Lung (tissue), 17 donors: ENCODE measurements at places on chromosomes 12 and 14.

DNA sequence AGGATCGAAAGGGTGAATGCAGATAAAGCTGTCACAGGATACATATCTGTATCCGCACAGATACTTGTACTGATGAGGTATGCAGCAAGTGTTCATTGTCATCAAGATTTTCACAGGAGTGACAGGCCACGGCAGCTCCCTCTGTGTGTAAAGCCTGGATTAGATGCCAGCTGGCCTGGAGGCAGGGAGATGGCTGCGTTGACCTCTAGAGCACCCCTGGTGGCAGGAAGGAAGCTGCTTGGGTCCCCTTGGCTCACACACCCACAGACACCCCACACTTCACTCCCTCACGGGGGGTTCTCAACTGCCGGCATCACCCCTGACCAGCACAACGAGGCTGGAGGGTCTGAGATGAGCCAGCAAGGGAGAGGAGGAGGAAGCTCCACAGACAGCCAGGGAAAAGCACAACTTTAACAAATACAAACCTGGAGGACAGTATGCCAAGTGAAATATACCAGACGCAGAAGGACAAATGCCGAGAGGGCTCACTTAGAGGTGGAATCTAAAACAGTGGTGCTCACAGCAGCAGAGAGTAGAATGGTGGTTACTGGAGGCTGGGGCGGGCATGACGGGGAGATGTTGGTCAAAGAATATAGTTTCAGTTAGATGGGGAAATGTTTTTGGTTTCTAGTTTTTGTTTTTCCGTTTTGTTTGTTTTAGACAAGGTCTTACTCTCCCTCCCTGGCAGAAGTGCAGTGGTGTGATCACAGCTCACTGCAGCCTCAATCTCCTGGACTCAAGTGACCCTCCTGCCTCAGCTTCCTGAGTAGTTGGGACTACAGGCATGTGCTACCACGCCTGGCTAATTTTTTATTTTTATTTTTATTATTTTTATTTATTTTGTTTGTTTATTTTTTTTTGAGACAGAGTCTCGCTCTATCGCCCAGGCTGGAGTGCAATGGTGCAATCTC lies 45.7 kb downstream of the TEAD4 start:
- no peak for DNase-seq

DNA sequence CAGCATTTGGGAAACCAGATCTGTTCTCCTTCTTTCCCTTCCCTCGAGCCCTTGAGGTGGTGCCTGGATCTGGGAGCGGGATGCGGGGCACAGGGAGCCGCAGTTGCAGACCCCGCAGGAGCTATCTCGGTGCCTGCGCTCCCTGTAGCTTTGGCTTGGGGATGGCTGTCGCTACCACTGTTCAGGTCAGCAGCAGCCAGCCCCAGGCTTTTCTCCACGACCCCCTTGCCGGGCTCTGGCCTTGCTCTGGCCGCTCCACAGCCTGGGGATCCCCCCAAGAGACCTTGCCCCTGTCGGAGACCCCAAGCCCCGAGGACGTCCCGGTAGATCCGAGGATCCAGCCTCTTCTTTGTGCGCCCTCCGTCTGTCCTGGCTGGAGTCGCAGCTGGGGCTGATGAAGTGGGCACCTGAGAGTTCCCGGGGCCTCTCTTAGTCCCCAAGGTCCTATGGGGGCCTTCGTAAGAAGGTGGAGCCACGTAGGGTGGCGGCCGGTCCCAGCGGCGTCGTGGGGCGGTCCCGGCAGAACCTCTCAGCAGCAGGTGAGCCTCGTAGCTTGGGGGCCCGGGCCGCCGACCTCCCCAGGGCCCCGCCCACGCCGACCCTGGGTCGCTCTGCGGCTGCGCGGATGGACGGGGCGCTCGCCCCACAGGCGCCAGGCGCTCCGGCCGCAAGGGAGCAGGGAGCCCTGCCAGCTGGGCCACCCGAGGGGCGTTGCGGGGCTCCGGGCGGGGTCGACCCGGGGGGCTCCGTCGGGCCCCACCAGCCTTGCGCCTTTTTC lies 1.3 kb downstream of the DDN start:
- no peak for DNase-seq

GRCh38 chr12:116937640-116938039 lies 26.9 kb downstream of the FBXW8 start:
- DNase-seq, result no peak

DNA sequence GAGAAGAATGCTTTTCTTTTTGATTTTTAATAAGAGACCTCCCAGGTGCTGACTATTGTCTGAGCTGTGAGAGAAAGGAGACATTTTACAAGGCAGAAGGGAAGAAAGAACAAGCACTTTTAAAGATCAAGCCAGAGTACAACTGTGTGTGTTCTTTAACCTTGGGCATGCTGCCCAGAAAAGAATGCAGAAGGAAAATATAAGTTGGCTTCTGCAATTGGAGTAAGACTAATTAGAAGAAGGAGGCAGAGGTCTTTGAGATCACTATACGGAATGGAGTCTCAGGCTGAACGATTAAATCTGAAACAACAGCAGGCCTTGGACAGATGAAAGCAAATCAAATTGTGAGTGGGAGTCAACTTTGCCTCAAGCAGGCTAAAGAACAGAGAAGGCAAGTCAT lies 230.5 kb downstream of the ATP23 start:
- DNase-seq, result peak; percentile 89

- DNase-seq, result no peak
Observed at GRCh38 chr12:94900496-94900895, 103.0 kb downstream of the NDUFA12 start.

DNA sequence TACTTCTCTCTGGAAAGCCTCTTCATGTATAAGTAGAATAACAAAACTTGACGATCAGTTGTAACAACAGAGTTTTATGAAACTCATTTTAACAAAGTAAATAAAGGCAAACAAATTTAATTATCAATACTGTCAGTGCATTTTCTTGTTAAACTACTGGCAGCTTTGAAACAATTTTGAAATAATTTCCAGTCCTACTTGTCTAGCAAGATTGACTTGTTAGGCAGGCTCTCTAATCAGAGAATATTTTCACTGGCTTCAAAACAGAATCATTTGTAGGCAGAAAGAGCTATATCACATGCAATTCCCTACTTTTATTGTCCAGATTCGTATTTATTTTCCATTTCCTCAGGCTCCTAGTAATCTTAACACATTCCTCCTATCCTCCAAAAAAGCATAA lies 45.9 kb upstream of the SLC6A13 start:
- peak; percentile 25 for DNase-seq

- no peak for DNase-seq
Observed at GRCh38 chr12:77578466-77579220, 252.1 kb upstream of the NAV3 start.

GRCh38 chr14:99312106-99312505 lies 40.1 kb upstream of the BCL11B start:
- DNase-seq, result no peak

DNA sequence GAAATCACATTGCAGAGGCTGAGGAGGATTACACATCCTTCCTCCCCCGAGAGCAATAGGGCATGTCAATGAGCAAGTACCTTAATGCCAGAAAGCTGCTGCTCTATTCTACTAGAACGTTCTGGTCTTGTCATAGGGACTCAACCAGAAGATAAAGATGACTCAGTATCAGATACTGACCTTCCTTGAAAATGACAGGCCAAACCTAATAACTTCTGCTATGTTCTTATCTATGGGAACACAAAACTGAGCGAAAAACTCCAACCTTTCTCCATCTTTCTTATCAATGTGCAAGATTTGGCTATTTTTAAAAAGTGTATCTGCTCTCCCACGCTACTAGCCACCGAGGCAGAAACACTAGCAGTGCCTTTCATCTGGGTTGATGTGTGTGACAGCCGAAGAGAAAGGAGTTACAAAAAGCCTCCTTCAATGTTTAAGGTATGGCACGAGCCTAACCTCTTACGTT lies 5.5 kb downstream of the CCDC92 start:
- no peak for DNase-seq

- DNase-seq, result no peak
Observed at GRCh38 chr12:32893043-32893442, 3.5 kb downstream of the PKP2 start.

GRCh38 chr12:64782191-64782876 lies 23.1 kb upstream of the GNS start:
- DNase-seq, result no peak

- peak; percentile 69 for DNase-seq
Observed at GRCh38 chr12:31431721-31432240, 105.8 kb upstream of the SINHCAF start.

- no peak for DNase-seq
Observed at GRCh38 chr12:125573271-125573670, 508.0 kb downstream of the AACS start.

DNA sequence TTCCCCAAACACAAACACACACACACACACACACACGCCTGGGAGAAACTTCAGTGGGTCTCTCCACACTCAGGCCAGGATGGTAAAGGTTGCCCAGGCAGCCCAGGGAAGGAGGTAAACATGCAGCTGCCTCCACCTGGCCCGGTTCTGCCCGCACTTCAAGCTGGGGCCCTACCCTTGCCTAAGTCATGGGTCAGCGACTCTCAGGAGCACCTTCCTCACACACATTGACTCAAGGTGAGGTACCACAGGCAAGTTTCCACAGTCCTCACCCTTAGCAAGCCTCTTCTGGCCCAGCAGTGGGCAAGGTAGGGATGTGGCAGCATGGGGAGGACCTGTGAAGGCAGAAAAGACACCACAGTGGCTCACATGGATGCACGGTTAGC lies 14.1 kb upstream of the FAIM2 start:
- DNase-seq, result no peak

GRCh38 chr14:75806352-75806832 lies 145.3 kb downstream of the TTLL5 start:
- DNase-seq, result no peak

GRCh38 chr14:22977434-22977683 lies 5.0 kb downstream of the AJUBA start:
- DNase-seq, result no peak

DNA sequence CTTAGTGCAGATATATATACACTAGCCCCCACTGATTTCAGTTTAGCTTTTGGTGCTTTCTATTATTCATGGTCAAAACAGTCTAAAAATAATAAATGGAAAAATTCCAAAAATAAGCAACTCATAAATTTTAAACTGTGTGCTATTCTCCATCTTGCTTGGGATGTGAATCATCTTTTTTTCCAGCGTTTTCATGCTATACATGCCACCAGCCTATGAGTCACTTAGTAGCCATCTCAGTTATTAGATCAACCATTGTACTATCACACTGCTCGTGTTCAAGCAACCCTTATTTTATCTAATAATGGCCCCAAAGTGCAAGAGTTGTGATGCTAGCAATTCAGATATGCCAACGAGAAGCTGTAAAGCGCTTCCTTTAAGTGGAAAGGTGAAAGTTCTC lies 73.9 kb upstream of the KRR1 start:
- DNase-seq, result no peak

GRCh38 chr14:90726656-90727055 lies 89.6 kb downstream of the TTC7B start:
- peak; percentile 84 for DNase-seq

DNA sequence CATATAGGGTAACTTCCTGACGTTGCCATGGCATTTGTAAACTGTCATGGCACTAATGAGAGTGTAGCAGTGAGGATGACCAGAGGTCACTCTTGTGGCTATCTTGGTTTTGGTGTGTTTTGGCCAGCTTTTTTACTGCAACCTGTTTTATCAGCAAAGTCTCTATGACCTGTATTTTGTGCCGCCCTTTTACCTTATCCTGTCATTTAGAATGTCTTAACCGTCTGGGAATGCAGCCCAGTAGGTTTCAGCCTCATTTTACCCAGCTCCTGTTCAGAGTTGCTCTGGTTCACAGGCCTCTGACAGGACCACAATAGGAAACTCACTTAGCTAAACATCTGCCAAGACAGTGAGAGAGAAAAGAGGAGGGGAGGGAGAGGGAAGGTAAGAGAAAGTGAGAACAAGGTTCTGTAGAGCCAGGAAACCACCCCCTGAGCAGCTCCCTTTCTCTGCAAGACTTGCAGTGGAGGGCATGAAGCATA lies 64.8 kb upstream of the PLEKHG3 start:
- no peak for DNase-seq

DNA sequence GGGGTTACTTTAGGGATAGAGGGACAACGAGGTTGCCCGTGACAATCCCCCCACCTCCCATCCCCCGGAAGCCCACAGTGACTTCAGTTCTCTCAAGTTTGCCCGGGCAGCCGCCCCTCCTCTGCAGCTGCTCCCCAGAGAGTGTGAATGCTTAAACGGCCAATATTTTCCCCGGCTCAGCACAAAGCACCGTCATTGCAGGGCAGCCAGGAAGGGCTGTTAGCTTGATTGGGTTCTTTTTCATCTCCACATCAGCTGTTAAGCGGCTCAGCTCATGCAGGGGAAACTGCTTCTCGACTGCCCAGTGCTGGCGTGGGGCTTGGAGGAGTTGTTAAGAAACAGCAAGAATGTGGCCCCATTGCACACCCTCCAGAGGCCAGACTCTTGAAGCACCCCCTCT lies 120.5 kb upstream of the NCOR2 start:
- peak; percentile 90 for DNase-seq

- no peak for DNase-seq
Observed at GRCh38 chr14:89351221-89351515, 65.9 kb downstream of the FOXN3 start.

GRCh38 chr12:115857923-115858322 lies 419.6 kb downstream of the MED13L start:
- no peak for DNase-seq

GRCh38 chr12:63941166-63941800 lies 96.8 kb downstream of the SRGAP1 start:
- no peak for DNase-seq

DNA sequence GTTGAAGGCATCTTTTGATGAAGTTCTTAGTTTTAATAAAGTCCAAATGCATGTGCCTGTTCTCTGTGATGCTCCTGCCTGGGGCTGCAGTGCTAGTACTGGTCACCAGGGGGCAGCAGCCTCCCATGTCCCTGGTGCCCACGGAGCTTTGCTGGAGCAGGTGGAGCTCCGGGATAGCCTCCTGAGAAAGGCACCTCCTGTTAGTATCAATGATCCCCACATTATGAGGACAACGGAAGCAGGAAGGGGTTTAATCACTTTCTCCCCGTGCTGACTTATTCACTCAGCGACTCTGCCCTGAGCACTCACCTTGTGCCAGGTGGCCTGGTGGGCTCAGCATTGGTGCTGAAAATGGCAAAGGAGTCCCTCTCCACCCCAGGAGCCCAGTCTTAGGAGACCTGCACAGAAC lies 123.0 kb upstream of the PZP start:
- peak; percentile 66 for DNase-seq

DNA sequence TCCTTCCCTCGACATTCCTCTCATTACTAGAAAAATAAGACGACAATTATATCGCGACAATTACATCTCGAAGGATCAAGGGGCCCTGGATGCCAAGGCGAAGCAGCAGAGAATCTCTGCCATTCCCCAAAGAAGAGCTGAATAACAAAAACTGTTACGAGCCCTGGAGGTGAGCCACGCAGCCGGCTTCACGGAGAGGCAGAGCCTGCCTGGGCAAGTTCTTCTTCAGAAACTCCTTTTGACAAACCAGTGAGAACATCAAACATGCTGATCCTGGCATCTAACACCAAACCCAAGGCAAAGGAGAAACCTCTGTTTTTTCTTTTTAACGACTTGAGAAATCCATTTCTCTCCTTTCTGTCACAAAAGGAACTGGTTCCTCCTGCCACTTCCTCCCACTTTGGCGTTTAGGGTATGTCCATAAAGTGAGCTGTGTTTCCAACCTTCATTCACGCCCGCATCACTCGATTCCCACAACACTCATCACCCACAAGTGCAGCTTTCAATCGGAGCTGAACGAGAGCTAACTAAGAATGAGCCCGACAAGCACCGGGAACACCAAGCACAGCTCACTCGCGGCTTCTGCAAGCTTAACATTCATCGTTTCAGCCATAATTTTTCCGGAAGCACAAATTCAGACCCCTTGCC lies 21.5 kb downstream of the CCDC88C start:
- no peak for DNase-seq
